ENCODE measurements at places on chromosomes 11 and 22.

- no peak for DNase-seq
Observed at GRCh38 chr11:42631220-42631843, 680.5 kb upstream of the API5 start.

DNA sequence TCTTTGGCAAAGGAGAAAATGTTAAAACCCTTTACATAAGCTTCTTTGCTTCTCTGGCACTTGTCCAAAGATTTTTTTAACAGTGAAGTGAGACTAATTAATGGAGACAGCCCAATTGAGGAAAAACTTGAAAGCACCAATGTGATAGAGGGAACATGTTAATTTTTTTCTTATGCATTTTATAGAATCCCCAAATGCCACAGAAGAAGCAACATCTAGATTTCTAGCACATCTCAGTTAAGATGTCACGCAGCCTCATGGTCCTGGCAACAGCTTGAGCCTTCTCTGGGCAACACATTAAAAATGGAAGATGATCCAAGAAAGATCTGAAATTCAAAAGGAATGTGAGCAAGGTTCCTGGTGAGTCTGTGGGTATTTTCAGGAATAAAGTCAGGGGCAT, 48.5 kb downstream of the PACSIN2 start:
- no peak for DNase-seq

DNA sequence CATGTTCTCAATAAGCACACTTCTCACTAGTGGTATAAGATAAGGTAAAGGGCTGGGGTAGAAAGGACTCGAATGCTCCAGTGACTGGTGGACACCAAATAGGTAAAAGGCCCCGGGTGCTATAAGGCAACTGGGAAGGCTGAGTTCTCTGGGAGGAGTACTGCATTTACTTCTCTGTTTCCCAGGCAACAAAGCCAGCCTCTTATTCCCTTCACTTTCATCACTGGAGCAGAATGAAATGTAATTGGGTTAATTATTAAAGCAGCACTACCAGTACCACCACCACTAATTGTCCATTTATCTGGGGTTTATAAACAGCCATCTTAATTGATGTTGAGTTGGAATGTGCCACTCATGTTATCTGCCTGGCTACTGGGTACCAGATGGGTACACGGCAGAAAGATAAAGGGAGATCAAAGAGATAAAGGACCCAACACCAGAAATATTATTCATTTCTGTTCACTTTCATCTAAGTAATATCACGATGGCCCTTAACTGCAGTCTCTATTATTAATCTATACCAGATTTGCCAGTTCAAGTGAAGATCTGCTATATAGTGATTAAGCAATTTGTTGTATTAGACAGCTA, 94.4 kb upstream of the CHRM4 start:
- no peak for DNase-seq

DNA sequence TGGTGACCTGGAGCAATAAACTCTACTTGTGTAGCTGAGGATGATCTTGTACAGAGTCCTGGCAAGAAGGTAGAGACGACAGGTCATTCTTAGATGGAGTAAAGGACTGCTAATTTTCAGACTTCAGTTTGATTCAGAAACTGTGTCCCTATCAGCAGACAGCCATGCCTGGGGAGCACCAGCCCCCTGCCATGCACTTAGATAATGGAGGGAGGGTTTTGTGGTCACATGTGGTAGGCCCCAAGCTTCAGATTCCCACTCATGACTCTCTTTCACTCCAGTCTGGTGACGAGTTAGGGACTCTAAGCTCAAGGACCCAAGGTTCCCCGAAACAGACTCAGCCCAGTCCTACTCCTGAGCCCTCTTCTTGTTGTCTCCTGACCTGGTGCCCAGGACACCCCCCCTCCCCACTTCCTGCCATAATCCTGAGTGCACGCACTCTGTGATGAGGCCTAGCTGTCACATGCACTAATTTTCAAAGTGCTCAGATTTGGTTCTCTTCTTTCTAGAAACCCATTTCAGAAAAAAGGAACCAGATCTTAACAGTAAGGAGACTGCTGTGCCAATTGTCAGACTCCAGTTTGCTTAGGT, 10.2 kb upstream of the AMPD3 start:
- DNase-seq = no peak

- no peak for DNase-seq
Observed at GRCh38 chr11:63673579-63673978, 2.4 kb upstream of the ATL3 start.

DNA sequence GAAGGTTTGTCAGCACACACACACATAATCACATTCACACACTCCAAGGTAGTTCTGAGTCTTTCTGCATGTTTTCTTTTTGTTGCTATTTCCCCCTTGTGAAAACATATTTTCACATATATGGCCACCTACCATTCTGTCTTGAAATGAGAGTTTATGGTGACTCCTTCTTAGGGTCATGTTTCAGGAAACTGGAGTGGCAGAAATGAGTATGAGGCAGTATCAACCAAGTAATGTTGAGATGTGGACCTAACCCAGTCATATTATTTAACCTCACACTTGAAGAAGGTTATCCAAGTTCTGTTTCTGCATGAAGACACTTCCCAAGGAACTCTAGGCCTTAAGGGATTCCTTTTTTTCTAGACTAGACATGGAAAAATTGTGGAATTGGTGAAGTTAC, 481.4 kb downstream of the ETS1 start:
- no peak for DNase-seq

GRCh38 chr22:26522592-26522991, 10.3 kb upstream of the TFIP11 start:
- DNase-seq = no peak

DNA sequence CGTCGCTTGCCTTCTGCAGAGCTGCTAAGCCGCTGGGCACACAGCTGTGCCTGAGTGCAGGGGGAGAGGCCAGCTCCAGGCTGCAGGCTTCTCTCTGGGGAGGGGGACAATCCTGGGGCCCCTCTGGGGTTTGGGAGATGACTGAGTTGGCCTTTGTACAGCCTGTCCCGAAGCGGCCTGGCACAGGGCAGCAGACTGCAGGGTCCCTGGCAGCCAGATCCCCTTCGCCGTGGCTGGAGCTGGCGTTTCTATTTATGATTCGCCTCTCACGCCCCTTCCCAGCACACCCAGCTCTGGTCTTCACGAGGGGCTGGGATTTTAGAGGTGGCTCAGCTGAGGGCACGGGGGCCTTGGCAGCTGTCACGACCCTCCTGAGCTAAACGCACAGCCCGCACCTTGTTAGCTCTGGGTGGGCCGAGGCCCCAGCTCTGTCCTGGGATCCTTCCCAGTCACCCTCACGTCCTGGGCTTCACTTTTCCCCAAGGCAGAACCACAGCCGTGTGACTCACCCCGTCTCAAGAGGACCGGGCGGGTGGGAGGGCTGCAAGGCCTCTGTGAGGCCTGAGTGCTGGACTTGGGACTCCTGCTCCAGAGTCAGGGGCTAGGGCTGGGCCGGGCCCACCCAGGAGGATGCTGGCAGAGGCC, 18.4 kb downstream of the OSBPL5 start:
- no peak for DNase-seq

DNA sequence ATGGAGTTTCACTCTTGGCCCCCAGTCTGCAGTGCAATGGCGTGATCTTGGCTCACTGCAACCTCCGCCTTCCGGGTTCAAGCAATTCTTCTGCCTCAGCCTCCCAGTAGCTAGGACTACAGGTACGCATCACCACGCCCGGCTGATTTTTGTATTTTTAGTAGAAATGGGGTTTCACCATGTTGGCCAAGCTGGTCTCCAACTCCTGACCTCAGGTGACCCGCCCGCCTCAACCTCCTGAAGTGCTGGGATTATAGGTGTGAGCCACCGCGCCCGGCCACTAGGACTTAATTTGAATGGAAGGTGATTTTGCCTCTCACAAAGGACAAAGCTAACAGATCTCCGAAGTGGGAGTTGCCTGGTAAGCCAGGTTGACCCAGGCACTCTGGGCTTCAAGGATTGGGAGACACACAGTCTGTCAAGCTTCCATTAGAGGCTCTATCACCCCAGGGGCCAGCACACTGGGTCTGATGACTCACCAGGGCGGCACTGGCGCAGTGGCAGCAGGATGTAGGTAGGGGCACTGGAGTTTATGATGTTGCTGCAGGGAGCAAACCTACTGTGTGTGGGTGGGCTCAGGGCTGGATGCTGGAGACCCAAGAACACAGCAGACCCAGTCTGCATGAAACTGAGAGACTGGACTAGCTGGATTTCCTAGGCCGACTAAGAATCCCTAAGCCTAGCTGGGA, 17.8 kb upstream of the KCTD14 start:
- DNase-seq = no peak

DNA sequence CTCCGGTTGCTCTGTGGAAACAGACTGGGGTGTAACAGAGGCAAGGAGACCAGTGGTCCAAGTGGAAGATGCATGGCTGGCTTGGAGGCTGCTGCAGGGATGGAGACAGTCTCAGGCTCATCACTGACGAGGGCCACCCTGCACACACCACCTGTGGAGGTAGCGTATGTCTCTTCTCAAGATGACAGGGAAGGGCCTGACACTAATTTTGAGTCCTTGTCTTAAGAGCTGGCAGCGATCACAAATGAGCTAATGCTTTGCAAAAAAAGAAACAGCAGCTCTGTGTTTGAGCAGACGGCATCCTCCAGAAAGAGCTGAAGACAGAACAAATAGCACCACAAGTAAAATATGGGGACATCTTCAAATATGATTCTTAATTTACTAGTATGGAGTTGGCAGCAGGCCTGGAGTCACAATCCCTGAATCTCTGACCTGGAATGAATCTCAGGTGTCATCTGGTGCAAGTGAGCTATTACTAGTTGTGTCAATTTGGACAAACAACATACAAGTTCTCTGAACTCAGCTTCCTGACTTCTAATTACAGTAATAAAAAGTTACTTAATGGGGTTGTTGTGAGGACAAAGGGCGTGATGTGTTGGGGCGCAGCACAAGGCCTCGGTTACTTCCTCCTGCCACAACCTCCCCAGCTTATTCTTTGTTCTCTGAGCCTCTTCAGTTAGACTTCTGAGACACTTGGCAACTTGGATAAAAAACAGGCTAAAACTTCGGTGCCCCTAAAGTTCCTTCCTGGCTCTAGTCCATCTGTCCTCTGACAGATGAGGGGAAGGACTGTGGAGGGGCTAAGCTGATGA, 95.2 kb upstream of the BID start:
- DNase-seq = no peak

DNA sequence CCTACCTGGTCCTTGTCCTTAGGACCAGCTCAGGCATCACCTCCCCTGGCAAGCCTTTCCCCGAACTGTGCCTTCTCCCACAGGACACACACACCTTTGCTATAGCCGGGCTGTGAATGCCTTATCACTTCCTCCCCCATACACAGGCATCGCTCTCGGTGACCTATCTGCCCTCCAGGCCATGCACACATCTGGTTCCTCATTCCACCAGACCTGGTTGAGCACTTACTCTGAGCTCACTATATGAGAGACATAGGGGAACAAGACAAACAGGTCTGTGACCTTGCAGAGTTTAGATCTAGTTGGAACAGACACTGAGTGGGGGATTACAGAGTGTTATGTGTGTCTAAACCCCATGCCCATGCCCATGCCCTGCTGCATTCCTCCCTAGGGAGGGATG, 3.1 kb upstream of the BCR start:
- DNase-seq = no peak

DNA sequence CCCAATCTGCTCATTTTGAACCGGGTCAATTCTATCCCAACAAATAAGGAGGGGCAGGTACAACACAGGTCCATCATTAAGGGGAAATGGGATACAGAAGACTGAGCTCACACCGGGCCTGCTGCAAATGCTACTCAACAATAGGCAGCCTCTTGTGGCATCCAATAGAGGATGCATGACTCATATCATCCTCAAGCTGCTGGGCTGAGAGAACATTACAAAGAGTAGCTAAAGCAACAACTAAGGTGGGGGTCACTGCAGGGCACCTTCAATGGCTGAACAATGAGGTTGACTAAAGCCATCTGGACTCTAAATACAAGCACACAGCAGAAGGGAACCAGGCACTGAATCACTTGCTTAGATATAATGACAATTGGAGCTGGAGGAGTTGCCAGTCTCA, 130.1 kb upstream of the SYN3 start:
- DNase-seq = no peak

- DNase-seq = no peak
Observed at GRCh38 chr11:39220069-39220468, 2239.4 kb downstream of the LRRC4C start.

- DNase-seq = no peak
Observed at GRCh38 chr11:93080146-93080759, 110.8 kb downstream of the MTNR1B start.

DNA sequence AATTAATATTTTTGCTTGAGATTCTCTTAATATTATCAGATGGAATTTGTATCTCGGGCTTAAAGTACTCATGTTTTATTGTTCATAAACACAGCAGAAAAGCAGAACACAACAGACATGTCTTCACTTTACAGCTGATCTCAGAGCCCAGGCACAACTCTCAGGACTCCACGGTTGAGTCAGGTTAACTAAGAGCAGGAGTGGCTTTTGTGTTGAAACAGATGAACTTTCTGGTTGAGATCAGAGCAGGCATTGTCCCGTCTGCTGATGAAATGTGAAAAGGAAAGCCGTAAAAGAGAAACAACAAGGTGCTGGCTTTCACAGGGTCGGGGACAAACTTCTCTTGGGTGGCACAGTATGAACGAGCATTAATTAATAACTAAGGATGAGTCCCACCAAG, 49.0 kb downstream of the JHY start:
- no peak for DNase-seq

GRCh38 chr11:98060759-98061158, 960.0 kb upstream of the CNTN5 start:
- no peak for DNase-seq

- DNase-seq = no peak
Observed at GRCh38 chr11:43360361-43361032, 1.8 kb downstream of the TTC17 start.

- DNase-seq = no peak
Observed at GRCh38 chr22:20403779-20404140, 9.8 kb downstream of the ZNF74 start.

DNA sequence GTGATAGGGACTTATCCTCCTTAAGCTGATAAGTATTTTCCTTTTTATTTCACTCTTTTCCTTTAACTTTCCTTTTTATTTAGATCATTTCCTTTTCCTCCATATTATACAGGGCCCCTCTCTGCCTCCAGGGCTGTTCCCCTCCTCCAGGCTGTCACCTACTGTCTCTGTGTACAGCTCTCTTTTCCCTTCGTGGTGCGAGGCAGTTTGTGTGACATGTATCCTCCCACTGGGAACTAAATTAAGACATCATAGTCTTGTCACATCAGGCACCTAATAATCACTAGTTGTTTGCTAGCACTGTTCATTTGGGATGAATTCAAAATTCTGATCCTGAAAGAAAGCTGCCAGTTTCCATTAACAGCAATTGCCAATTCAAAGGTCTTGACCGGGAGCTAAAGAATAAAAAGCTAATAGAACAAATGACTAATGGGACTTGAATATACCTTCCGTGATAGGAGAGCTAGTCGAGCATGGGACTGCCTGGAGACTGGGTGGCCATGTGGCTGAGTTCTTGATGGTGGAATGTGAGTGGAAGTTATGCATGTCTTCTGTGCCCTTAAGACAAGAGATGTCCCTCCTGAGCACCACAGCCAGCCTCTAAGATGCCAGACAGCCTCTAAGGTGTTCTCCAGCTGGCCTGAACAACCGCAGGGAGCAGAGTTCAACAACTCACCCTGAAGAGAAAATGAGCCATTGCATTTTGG, 77.7 kb upstream of the LRRC55 start:
- DNase-seq = no peak

Measured in iPS DF 6.9 (cell line).